ENCODE measurements at places on chromosomes 12 and 14.

DNA sequence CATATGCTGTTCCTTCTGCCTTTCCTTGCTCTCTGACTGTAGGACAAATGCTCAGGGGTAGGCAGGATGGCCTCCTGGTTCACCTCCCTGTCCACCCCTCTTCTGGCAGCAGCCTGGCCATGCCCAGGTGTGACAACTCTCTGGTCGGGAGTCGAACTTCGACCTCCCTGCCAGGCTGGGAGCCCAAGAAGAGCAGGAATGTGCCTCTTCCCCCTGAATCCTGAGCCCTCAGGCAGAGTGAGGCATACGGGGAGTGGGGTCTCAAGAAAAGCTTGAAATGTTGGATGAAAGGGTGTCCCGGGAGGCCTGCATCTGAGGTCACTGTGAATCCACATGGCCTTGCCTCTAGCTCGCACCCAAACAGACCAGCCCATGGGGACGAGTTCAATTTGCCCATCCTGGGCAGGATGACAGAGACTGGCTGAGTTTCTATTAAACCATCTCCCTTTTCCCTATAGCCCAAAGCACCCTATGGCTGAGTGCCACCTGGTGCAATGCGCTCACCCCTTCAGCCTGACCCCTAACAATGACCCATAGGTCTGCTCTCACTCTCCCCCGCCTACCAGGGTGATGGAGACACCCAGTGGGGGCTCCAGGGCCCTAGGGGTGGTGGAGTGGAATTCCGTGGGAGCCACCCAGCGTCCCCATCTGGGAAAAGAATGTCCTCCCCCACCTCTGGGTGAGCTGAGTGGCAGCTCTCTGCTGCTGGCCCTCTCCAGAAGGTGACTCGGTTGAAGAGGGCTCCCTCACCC, 52.9 kb upstream of the DIO3 start:
- no peak for DNase-seq

- no peak for DNase-seq
These were observed 42.1 kb downstream of the DRAM1 start for GRCh38 chr12:101919447-101919846.

- no peak for DNase-seq
These were observed 122.1 kb downstream of the FOXA1 start for GRCh38 chr14:37472906-37473305.

GRCh38 chr12:27161458-27162228, 79.3 kb upstream of the C12orf71 start:
- no peak for DNase-seq

GRCh38 chr12:15651371-15651770, 137.8 kb downstream of the EPS8 start:
- no peak for DNase-seq

DNA sequence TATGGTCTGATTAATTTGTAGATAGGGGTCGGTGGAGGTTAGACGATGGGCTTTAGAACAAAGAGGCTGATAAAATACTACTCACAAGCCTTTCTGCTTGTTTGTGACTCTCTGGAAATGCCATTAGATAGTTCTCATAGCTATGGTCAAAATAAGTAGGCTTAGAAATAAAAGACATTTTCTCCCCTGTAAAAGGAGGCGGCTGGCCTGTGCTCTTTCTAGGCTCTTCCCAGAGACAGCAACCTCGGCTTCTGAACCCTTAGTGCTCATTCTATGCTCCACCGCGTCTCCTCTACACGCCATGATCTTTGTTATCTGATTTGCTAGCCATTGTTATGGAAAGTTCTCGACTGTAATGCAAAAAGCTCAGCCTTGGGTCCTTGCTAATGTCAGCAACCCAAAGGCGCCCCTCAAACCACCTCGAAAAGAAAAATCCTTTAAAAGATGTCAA, 64.5 kb downstream of the CRADD start:
- DNase-seq = peak; percentile 31

DNA sequence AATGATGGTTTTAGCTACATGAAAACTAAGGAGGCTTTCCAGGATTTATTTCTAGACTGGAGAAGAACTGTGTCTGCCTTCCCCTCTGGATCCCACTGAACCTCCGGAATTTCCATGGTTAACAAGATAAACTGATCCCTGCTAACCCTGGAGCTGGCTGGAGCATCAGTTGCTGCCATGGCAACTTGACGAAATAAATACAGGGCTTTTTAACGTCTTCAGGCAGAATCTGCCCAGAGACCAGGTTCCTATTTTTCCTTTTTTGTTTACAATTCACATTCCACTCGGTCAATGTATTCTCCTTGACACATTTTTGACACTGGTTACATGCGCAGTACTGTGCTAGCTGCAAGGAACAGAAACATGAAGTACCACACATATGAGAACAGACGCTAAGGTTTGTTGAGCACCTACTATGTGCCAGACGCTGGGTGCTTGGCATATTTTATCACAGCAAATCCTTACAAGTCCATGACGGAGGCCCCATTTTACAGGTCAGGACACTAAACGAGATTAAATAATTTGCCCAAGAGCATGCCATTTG, 1.7 kb downstream of the C14orf132 start:
- no peak for DNase-seq

- no peak for DNase-seq
These were observed 22.2 kb downstream of the RALGAPA1 start for GRCh38 chr14:35786856-35787255.

- DNase-seq = no peak
These were observed 441.9 kb upstream of the MGAT4C start for GRCh38 chr12:86697916-86698640.

- no peak for DNase-seq
These were observed 152.0 kb upstream of the AVPR1A start for GRCh38 chr12:63302941-63303536.

- no peak for DNase-seq
These were observed 2.4 kb upstream of the RARG start for GRCh38 chr12:53234271-53234914.

DNA sequence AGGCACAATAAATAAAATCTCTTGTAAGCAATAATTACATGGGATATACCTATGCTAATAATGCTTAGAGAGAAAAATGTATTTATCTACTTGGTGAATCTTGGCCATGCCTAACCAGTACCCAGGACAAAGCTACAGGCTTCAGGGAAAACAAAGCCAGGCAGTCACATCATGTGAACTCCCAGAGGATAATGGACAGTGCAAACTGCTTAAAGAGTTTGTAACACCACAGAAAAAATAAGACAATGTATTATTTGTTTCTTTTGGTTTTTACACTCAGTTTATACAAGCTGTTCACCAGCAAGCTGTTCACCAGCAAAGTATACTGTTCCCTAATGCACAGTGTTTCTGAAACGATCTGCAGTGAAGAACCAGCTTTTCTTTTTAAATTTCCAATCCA, 38.0 kb downstream of the DICER1 start:
- peak; percentile 96 for DNase-seq

DNA sequence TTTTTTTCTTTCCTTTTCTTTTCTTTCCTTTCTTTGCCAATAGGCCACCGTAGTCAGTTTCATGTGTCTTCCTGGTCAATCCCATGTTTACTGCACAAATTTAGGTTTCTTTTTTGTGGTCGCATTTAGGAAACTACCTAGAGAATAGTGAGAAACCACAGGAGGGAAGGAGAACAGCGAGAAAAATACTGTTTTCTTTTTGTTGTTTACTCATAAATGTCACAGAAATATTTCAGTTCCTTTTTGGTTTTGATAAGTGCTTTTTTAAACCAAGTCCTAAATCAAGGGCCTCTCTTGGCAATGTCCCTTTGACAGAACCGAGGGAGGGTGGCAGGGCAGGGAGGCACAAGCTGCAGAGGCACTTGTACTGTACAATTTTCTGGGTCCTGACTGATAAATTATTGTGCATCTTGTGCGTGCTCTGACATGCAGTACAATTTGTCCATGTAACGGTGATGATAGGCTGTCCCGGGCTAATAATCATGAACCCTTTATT, 326.1 kb downstream of the CACNA1C start:
- no peak for DNase-seq

DNA sequence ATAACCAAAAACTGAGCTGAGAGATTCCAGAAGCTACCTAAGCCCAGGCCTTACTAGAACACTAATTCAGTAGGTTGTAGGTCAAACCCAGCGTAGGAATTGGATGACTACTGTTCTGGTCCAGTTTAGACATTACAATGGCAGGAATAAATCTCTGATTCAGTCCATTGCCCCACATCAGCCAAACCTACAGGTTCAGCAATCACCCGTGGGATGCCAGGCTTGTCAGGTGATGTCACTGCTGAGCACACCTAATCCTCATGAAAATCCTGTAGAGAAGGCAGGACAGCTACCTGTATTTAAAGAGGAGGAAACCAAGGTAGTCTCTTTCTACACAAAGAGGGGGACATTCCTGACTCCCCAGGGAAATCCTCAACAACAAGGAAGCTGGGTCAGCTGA, 63.7 kb downstream of the RFX4 start:
- DNase-seq = no peak

GRCh38 chr12:2035431-2036055, 17.2 kb upstream of the CACNA1C start:
- no peak for DNase-seq

- DNase-seq = no peak
These were observed 18.1 kb upstream of the PPP1R1A start for GRCh38 chr12:54606556-54606955.

DNA sequence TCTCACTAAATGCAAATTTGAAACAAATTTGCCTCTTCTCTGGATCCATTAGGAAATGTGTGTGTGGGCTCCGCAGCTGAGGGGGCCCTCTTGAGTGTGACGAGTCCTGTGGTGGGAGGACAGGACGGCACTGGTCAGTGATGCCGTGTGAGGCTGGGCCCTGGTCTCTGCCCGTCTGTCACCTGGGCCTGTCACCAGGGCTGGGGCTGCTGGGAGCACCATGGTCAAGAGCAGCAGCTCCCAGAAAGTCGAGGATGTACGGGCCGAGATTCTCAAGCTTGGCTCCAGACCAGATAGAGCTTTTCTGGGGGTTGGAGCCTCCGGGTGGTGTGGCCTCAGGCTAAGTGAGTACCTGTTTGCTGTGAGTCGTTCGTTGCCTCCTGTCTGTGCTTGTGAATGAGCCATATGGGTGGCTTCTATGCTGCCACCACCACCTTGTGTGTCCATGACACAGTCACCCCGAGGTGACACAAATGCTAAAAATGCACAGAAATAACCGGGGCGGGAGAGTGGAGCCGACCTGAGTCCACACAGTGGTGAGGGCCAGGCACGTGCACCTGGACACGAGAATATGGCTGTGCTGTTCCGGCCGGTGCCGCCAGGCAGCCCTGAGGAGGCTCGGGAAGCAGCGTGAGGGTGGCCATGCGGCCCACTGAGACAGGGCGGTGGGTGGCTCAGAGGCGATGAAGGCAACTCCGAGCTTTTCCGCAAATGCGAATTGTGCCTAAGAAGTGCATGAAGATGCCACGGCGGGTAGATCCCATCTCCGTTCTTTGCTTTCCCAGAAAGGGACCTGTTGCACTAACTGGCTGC, 8.7 kb downstream of the PGAM5 start:
- no peak for DNase-seq

DNA sequence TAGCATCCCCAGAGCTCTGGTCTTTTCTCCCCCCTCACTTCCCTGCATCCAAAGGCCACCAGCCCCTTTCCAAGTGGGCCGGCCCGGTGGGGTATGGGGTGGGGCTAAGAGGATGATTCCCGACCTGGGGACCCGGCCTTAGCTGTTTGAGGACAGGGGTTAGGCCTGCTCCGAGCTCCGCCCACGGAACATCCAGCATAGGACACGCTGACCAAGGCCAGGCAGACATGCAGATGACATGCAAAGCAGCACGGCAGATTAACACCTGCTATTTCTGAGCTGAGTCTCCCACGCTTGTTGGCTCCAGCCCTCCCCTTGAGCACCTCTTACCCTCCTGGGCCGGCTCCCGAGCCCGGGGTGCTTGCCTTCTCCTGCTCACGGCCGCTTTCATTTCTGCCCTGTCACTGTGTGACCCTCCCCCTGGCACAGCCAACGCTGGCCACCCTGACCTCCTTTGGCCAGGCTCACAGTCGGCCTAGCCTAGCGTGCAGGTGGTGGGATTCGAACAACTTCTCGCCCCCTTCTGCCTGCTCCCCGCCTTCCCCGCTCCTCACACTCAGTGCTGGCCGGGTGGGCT, 40.2 kb downstream of the TEAD4 start:
- no peak for DNase-seq

DNA sequence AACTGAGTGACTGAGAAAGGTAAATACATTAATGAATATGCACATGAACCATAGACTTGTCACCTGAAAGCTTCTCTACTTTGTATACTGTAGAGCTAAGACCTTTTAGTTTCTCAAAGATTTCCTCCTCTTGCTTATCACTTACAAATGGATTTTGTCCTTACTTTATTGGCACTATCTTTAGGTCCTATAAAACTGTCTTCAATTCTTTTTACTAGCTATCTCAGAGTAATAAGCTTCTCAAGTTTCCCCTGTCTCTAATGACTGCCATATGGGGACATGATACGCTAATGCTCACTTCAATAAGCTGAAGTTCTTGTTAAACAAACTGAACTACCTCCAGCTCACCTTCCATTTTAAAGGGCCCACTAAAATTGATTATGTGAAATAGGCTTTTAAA, 468.2 kb upstream of the CCDC196 start:
- no peak for DNase-seq

DNA sequence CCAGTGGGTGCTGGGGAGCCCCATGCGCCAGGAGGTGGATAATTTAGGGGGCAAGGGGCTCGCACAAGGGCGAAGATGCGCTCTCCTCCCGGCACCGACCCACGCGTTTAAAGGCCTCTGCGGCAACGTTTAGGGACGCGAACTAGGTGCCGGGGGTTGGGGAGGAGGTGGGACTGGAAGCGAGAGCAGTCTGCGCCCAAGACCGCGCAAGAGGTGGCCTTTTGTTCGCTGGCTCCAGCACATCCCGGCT, 1.3 kb downstream of the SLC38A1 start:
- DNase-seq = peak; percentile 19

GRCh38 chr12:98064501-98064900, 450.9 kb upstream of the TMPO start:
- no peak for DNase-seq

DNA sequence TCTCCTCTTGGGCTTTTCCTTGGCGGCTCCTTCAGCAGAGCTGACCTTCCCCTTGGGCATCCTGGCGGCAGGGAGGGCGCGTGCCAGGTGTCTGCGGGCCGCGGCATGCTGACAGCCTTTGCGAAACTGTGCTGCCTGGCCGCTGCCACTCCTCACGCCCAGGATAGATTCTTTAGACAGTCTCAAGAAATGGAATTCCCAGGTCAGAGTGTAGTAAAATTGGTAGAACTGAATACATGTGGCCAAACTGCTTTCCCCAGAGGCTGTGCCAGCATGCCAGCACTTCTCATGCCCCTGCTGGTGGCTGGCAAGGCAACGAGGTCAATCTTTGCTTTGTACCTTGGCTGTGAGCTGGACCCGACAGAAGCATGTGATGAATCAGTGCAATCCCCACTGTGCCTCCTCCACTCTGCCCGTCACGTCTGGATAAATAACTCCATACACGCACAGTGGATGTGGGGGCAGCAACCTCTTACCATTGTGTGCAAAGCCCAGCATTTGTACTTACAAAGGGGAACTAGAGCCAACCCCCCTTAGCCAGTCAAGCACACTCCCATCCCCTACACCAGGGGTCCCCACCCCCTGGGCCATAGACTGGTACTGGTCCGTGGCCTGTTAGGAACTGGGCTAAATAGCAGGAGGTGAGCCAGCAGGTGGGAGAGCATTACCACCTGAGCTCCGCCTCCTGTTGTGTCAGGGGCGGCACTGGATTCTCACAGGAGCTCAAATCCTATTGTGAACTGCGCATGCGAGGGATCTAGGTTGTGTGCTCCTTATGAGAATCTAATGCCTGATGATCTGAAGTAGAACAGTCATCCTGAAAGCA, 90.9 kb downstream of the ACTN1 start:
- no peak for DNase-seq

- DNase-seq = no peak
These were observed 144.4 kb upstream of the PWP1 start for GRCh38 chr12:107541001-107541705.

- no peak for DNase-seq
These were observed 30.1 kb downstream of the CKAP4 start for GRCh38 chr12:106217706-106218105.

- no peak for DNase-seq
These were observed 82.7 kb downstream of the FUT8 start for GRCh38 chr14:65495196-65495595.
